LoVo (cell line): ENCODE measurements at places on chromosomes 16 and 17.

DNA sequence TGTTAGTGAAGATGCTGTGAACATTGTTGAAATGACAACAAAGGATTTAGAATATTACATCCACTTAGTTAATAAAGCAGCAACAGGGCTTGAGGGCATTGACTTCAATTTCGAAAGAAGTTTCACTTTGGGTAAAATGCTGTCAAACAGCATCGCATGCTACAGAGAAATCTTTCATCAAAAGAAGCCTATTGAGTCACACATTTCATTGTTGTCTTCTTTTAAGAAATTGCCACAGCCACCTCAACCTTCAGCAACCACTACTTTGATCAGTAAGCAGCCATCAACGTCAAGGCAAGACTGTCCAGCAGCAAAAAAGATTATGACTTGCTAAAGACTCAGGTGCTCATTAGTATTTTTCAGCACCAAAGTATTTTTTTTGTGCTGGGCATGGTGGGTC lies 13.2 kb upstream of the MAP2K6 start:
- no peak for DNase-seq

DNA sequence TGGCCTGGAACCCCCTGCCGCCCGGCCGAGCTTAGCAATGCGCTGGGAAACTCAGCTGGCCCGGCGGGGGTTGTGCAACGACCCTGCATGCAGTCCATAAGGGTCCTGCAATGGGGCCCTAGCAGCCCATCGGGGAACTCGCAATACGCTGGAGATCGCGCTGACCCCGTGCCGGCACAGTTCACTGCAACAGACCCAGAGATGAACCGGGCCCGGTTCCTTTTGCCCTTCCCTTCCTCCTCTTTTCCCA lies 375 bp downstream of the SLC25A11 start:
- no peak for DNase-seq

DNA sequence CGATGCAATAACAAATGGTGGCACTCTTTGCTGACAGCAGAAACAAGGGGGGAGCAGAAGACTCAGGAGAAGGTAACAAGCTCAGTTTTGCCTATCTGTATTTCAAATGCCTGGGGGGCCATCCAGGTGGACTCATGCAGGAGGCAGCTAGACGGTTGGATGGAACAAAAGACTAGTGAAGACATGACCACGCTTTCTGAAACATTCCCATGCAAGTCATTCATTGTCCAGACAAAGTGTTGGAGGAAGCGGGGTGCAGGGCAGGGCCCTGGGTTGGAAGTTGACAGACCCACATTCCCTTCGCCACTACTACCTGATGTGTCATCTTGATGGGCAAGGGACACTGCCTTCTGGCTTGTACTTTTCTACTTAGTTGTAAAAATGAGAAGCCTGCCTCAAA lies 29.8 kb upstream of the CRYBA1 start:
- no peak for DNase-seq

DNA sequence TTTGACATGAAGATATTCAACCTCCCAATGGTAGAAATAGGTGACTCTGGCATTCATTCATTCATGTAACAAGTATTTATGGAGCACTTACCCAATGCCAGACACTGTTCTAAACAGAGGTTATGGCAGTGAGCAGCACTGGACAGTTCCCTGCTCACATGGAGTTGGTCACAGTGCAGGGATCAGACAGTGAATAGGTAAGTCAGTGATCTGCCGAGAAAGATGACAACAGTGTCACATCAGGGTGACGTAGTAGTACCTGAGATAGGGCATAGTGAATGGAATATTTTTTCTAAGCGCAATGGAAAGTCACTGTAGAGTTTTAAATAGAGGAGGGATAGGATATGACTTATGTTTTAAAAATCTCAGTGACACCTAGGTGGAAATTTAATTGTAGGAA lies 791.4 kb upstream of the RBFOX1 start:
- no peak for DNase-seq

DNA sequence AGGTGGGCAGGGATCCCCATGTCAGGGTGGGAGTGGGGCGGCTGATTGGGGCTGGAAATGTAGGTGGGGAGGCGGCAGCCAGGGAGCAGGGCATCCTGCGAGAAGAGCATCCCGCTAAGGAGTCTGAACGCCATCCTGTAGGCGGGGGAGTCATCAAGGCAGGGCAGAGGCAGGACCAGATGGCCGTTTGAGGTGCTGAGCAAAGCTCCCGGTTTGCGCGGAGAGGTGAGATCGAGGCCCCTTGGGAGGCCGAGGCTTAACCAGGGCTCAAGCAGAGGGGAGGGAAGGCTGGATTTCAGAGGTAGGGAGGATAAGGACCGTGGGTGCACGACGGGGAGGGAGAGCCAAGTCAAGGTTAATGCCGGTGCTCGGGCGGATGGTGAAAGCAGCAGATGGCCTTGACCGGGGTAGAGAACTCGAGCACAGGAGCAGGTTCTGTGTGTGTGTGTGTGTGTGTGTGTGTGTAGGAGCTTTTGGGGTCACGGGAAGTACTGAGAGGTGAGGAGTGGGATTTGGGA lies 472 bp upstream of the NME2 start:
- DNase-seq = no peak

- DNase-seq = no peak
Observed at GRCh38 chr16:17177242-17177958, 293.4 kb downstream of the XYLT1 start.

DNA sequence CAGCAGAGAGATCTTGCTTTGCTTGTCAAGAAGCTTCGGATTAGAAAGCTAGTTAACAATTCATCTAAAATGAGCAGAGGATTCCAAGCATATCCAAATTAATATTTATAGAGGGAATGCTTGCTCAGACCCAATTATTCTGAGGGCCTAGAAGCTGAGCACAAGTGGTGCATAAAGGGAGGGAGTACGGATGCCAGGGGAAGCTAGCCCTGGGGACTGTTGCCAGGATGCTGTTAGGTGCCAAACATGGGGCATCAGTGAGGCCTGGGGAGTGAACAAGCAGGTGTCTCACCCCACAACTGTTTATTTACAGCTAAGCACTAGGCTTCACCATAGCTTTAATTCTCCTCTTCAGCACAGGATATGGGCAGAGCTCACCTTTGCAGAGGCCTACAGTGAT lies 684.1 kb upstream of the C16orf82 start:
- DNase-seq = no peak

DNA sequence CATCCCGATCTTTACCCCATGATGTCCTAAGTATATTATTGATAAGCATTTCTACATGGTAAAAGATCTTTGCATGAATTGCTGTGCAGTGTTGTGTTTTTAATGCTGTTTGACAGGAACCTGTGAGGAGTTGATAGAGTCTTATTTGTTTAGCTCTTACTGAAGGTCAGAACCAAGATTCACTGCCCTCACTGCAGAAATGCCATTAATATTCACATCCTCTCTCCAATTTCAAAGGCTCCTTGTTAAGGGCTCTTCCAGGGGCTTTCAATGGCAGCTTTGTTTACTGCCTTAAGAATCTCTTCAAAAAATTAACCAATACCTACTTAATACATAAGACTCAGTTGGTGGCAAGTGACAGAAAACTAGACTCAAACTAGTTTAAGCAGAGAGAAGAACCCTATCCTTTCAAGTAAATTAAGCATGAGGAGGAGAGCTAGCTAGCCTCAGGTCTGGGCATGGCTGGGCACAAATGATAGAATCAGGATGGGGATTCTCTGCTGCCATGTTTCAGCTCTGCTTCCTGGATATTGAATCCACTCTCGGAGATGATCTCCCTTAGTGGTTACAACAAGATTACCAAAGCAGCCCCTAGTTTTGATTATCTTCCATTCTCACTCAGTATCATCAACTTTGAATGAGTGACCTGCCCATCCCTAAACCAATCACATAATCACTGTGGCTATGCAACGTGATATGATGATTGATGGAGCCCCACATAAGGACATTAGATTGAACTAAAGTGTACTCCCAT lies 311.8 kb downstream of the CDH11 start:
- DNase-seq = no peak

DNA sequence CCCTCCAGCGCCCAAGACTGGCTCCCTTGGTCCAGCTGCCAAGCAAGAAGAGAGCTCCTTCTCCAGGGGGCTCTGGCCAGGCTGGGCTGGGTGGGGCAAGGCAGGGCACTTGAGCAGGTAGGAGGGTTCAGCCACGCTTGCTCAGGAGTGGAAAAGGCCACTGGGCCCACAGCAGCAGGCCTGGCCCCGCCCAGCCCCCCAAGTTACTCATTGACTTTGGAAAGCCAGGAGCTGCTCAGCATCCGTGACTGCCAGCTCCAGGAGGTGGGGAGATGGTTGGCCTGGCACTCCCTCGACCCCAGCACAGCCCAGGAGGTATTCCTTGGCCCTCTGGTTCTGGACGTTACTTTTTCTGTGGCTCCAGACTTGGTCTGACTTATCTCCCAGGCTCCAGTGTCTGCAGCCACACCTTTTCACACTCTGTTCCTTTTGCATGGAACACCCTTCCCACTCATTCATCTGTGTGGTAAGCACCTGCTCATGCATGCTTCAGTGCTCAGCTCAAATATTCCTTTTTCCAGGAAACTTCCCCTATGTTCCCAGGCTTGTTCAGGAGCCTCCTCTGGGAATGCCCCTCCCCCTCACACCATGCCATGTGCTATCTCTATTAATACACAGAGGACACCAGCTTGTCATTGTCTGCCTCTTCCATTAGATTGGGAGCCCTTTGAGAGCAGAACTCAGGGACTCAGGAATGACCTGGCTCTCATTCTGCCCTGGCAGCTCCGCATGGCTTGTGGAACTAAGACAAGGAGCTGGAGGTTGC lies at the start of gene CDH16:
Gene CDH16, minus strand, starts transcription at position 83 of the 766 bp plus-strand sequence. CDS start 820 bp downstream, outside the sequence.
- DNase-seq = no peak

GRCh38 chr17:28327031-28327607 lies 8.1 kb downstream of the TMEM97 start:
- no peak for DNase-seq

- DNase-seq = no peak
Observed at GRCh38 chr16:10961231-10961630, 16.9 kb downstream of the CLEC16A start.

GRCh38 chr17:4485676-4486646 lies 12.7 kb upstream of the SPNS2 start:
- DNase-seq = no peak

- DNase-seq = no peak
Observed at GRCh38 chr16:14303639-14304394, 232.7 kb downstream of the MRTFB start.

GRCh38 chr17:29821897-29822296 lies 108.1 kb downstream of the SSH2 start:
- DNase-seq = no peak

- DNase-seq = no peak
Observed at GRCh38 chr17:73534209-73534909, 109.9 kb downstream of the SDK2 start.

DNA sequence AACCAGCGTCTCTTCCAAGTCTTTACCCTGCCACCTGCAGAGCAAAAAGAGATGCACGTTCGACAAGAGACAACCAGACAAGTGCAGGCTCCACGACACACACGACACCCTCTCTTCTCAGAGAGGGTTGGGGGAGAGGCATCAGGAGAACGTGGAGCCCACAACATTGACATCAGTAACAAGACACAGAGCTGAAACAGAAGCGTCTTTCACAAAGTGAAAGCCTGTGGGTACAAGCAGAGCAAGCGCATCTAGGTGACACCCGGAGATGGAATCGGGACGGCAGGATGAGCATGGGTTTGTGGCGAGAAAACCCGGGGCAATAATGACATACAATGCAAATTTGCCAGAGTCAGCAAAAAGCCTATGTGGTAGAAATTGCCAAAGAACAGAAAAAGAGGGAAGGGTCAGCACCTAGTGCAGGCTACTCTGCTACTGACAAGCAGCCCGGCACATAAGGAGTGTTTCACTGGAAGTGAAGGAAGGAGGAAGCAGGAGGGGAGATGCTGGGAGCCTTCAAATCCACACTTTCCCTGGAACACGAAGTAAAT lies 89.5 kb downstream of the CYTH1 start:
- DNase-seq = no peak

- no peak for DNase-seq
Observed at GRCh38 chr16:77246150-77246549, 46.9 kb downstream of the SYCE1L start.

- DNase-seq = no peak
Observed at GRCh38 chr16:627454-628239, 3.1 kb upstream of the WFIKKN1 start.

DNA sequence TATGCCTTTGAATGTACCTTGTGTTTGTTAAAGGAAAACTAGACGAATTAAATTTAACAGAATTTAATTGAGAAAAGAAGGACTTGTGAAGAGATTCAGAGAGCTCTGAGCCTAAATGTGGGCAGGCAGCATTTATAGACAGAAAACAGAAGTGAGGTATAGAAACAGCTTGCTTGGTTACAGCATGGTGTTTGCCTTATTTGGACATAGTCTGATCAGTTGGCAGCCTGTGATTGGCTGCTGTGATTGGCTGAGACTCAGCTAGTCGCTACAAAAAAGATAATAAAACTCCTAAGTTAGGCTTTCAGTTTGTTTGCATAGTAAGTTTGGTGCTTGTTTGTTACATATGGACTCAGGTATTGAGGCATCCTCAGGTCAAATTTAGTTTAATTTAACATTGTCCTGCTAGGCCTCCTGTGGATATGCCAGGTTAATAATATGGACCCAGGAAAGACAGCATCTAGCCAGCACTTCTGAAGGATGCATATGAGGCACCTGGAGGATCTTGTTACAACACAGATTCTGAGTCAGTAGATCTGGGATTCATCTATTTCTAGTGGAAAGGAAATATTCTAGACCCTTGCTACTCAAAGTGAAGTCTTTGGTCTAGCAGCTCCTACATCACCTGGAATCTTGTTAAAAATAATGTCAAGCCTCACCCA lies 43.4 kb downstream of the SLFN5 start:
- DNase-seq = no peak

- no peak for DNase-seq
Observed at GRCh38 chr17:3896108-3896967, 3.5 kb upstream of the CAMKK1 start.

GRCh38 chr16:1706386-1707192 lies 594 bp downstream of the MAPK8IP3 start:
- no peak for DNase-seq

DNA sequence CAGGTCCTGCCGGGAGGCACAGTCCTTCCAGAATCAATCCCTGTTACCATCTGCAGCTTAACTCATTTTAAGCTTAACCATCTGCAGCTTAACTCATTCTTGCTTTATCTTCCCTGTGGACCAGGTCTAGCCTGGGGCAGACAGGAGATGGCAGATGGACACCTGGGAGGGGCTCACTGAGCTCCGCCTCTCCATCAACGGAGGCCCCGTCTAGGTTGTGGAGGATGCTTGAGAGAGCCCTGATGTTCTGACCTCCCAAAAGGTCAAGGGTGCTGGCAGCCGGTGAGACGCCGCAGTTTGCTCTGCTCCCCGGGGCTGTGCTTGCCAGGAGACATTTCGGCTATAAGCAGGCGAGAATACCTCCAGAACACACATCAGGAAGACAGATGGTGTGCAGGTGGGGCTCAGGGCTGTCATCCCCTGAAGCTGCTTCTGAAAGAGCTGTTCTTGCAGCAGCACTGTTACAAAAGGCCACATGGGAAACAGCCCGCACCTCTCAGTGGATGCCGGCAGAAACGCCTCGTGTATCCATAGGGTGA lies 41.3 kb downstream of the BAIAP2 start:
- DNase-seq = no peak

- DNase-seq = no peak
Observed at GRCh38 chr16:67528870-67529581, 397 bp downstream of the RIPOR1 start.
